Cerebellar nuclear complex (tissue), 1 donor: ENCODE measurements at places on chromosomes 1 and 21.
A peak's percentile ranks its signal among the peaks of the same experiment; 100 is the strongest.

- DNase-seq: no peak
Measured at GRCh38 chr1:86487131-86487810, 18.5 kb downstream of the CLCA1 start.

GRCh38 chr1:59096501-59096900 lies 200.4 kb upstream of the FGGY start:
- no peak for DNase-seq

- DNase-seq: no peak
Measured at GRCh38 chr1:84913555-84913892, 20.5 kb upstream of the LPAR3 start.

DNA sequence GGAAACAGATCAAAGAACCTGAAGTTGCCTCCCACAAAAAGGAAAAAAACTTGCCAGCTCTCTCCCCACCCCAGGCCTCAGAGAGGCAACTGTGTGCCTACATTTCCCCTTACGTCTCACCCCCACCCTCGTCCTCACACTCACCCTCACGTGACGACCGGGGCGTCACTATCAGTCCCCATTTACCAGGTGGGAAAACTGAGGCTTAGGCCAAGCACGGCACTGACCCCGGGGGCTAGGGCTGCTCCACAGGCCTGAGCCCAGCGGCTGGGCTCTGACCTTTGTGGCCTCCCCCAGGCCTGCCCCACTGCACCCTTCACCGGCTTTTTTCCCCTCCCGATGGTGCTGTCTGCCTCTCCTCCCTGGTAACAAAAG lies 51.5 kb upstream of the RUNX3 start:
- no peak for DNase-seq

DNA sequence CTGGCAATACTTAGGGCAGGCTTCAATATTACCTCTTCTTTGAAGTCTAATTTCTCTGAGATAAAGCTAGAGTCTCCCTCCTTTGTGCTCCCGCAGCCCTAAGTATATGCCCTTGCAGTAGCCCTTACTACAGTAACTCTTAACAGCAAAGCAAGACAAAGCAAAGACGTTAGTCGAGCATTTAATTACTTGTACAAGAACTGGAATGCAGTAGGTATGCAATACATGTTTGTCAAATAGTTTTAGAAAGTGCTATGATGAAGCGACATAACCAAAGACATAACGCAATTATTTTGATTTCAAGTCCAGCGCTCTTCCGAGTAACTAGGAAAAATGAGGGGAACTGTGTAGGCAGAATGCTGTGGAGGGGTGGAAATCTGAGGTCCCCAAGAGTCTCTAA lies 1.6 kb downstream of the P3H1 start:
- no peak for DNase-seq

DNA sequence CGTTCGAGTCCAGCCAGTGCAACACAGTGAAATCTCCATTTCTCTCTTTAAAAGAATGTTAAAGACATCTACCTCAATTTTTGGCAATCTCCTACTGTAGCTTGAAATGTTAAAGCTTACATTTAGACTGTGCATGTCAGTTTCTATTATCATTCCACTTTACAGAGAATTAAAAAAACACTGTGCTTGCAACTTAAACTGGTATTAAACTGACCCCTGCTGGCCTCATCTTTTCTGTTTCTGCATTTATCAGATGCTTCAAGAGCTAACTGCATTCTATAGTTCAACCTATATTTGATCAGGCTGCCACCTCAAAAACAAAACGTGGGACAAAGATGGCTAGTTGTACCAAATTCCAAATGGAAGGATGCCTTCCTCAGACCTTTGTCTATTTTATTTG lies 226.5 kb downstream of the SMYD3 start:
- DNase-seq: no peak

- DNase-seq: no peak
Measured at GRCh38 chr1:64495878-64496277, 25.9 kb downstream of the CACHD1 start.

DNA sequence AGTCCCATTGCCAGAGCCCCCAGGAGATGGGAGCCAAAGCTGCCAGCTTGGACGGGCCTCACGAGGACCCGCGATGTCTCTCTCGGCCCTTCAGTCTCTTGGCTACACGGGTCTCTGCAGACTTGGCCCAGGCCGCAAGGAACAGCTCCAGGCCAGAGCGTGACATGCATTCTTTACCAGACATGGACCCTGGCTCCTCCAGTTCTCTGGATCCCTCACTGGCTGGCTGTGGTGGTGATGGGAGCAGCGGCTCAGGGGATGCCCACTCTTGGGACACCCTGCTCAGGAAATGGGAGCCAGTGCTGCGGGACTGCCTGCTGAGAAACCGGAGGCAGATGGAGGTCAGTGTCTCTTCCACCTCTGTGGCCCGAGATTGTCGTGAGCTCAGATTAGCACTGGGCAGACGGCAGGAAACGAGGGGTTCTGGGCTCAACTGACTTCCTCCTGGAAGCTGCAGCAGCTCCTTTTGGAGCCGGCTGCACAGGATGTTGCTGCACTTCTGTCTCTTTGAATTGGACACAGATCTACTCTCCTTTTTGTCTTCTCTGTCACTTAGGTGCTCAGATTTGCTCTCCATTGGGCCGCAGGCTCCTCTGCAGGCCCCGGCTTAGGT lies 68.0 kb downstream of the DISC1 start:
- DNase-seq: no peak

- no peak for DNase-seq
Measured at GRCh38 chr1:95323123-95323522, 89.1 kb downstream of the RWDD3 start.

DNA sequence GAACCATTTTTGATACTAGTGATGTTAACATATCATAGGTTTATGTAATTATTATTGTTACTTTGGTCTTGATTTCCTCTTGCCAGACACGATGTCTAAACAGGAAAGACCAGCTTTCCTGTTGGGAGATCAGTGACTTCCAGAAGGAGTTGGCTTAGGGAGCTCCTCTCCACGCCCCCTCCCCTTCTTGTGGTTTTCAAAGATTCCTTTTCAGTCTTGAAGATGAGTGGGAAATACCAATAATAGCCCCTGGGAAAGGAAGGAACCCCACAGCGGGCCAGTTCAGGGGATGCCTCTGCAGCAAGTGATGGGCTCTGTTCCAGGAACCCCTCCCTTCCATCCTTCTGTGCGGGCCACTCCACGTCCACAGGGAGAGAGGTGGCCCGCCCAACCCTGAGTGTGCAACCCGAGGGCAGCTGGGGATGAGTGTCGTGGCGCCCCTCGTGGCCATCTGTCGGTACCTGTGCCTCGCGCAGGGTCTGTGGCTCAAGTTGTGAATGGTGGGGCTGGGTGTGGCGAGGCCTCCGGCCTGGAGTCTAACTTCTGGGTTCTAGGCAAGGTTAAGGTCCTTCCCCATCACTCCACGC lies 65.7 kb downstream of the TLR5 start:
- no peak for DNase-seq

DNA sequence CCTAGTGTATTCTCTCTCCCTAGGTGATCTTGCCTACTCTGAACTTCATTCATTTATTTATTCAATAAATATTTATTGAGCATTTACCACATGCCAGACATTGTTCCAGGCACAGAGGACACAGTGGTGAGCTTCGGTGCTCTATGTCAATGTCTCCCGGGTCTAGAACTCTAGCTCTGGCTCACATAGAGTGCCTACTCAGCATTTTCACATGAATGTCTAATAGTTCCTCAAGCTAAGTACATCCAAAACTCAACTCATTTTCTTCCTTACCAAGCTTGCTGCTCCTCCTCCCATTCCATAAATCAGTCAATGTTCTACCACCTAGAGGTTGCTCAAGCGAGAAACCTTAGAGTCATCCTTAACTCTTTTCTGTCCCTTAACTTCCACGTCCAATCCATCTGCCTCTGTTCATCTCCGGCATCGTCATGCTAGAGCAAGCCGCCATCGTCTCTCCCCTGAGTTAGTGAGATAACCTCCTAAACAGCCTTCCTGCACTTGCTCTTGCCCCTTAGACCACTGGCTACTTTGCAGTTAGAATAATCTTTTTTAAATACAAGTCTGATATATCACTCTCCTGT lies 67.5 kb downstream of the TMEM53 start:
- no peak for DNase-seq

GRCh38 chr1:56540467-56540866 lies 38.9 kb downstream of the PLPP3 start:
- DNase-seq: no peak

GRCh38 chr1:116003823-116004222 lies 27.5 kb downstream of the SLC22A15 start:
- no peak for DNase-seq

GRCh38 chr1:25527226-25527846 lies 16.1 kb upstream of the LDLRAP1 start:
- peak; percentile 71 for DNase-seq

DNA sequence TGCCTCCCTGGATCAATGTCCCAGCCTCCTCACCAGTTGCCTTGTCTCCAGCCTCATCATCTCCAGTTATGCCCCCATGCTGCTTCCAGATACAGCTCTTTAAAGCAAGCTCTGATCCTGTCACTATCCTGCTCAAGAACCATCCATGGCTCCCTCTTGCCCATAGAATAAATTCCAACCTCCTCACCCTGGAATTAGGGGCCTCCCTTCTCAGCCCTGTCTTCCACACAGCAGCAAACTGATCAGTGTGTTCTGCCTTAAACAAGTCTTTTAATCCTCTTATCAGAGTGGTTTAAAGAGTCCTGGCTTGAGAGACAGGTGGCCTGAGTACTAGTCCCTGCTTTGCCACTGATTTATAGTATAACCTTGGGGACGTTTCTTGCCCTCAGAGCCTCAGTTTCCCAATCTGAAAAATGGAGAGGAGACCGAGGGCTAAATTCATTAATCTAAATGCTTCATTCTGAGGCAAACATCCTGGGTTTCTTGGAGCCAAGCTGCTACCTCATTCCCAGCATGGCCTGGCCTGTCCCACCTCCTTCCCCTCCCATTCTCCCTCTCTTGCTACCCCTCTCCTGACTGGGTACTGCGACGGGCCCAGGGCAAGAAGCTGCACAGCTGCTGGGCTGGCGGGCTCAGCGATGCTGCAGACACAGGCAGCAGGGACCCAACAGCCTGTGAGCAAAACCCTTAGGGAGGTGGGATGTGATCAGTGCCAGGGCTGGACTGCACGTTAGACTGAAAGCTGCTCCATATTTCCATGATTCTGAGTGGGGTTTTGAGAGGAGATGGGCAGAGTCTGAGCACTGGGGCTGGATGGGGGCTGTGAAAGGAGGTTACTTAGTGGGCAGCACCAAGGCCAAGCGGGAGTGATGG lies 221.4 kb downstream of the PTPRU start:
- no peak for DNase-seq

- DNase-seq: no peak
Measured at GRCh38 chr1:178529364-178530036, 16.6 kb downstream of the TEX35 start.

GRCh38 chr1:228861832-228862180 lies 126.5 kb downstream of the RHOU start:
- DNase-seq: no peak

DNA sequence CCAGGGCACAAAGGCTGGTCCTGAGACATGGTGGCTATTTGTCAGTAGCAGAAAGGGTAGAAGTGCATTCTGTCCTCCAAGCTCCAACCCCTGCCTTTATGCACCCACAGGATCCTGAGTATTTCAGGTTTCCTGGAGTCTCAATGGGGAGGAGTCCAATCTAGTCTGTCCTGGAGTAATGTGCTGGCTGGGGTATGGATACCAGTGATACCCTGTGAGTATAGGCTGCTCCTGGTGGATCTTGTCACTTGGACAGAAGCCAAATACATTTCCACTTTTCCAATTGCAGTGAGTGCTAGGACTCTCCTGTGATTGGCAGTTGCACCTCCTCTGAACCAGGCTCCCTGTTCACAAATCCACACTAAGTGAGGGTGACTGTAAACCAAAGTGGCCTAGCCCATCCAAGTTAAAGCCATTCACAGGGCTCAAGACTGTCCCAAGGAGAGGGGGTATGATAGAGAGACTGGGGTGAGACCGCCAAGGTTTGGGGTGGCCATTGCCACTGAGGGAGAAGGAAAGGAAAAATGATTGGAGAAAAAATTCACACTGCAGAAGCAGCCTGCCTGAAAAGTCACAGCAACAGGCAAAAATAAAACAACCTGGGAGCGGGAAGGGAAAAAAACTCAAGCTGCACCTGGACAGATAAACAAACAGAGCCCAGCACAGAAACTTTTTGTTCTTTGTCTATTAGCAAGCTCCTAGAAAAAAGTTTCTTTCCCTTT lies 163.4 kb upstream of the ETV3 start:
- DNase-seq: no peak

DNA sequence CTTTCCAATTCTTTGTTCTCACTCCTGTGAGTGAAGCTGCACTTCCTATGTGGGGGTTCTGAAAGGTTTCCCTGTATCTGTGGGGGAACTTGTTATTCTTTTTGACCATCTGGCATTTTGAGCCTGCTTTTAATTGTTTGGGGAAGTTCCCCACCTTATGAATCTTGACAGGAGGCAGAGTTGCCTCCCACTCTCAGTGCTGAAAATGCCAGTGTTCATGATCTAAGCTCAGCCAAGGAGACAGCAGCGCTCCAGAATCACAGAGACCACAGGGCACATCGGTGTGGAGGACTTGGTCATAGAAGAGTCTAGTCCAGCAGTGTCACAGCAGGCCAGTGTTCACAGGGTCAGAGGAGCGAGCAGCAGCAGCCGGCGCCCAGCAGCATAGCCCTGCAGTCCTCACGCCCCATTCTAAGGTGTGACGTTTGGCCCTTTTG lies 63.8 kb upstream of the PRDX6 start:
- DNase-seq: no peak

GRCh38 chr1:10059342-10059718 lies 26.6 kb downstream of the UBE4B start:
- DNase-seq: peak; percentile 28

- no peak for DNase-seq
Measured at GRCh38 chr1:175521249-175522040, 221.9 kb downstream of the TNR start.

DNA sequence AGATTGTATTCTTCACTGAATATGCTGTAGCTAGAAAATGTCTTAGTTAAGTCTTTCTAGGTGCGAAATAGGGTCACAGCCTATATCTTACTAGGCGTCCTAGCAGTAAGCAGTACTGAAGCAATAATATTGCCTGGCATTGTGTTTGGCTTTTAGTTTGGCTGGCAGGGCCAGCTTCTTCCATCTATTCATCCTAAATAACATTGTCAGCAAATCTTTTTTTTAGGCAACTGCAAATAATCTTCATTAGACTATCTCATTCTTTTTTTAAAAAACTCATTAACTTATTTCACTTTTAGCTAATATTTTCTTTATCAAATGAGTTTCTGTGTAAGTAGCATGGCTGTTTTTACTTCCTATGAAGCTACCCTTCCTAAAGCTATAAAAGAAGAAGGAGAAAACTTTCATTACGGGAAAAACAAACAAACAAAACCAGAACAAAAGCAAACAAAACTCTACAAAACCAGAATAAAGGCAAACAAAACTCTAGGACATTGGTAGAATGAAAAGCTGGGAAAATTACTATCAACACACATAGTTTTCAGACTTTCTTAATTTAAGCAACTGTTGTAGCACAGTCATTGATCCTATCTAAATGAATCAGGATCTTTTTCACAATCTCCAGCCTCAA lies 506.0 kb downstream of the DPYD start:
- no peak for DNase-seq

DNA sequence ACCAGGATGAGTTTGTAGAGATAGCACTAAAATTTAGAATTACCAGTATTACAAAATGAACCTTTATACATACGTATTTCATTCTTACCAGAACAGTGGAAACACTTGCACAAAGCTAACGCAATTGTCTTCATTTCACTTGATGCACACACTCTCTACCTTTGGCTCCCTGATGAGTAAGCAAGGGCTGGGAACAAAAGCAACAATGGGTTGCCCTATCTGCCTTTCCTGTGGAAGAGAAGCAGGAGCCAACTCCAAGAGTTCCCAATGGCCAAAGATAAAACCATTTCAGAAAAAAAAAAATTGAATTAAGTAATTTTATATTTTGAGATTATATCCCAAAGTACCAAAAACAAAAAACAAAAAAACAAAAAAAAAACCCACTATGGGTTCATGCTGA lies 344.1 kb upstream of the GREM2 start:
- no peak for DNase-seq
